ENCODE measurements at places on chromosomes 7 and 10.

DNA sequence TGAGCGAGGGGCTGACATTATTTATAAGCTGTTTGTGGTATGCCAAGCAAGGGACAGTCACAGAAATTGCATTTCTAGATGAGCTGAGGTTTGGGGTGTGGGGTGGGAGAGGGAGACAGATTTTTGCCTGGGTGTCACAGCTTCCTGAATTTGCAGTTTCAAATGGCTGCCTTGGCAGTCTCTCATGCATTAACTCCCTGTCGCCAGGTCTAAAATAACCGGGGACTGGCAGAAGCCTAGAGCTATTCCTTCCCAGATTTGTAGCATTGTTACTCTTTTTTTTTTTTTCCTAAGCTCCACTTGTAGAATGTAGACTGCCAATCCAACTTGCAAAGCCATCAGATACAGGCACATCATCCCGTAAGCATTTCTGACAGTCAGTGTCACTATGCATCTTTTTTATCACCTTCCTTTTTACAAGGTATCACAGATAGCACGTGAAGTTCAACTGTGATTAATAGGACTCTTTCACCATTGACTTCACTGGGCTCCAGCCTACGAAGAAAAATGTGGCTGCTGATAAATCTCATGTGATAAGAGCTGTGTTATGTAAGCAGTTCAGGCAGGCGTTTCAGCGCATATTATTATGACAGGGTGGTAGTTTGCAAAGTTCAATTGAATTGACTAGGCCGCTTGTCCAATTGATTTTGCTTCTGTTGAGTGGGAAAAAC lies 130.7 kb upstream of the CELF2 start:
- no peak for DNase-seq

GRCh38 chr10:3468919-3469638 lies 296.5 kb upstream of the PITRM1 start:
- DNase-seq: no peak

GRCh38 chr10:132443983-132444876 lies 47.2 kb downstream of the PWWP2B start:
- DNase-seq: no peak

GRCh38 chr7:30697719-30698460 lies 15.6 kb upstream of the CRHR2 start:
- no peak for DNase-seq

DNA sequence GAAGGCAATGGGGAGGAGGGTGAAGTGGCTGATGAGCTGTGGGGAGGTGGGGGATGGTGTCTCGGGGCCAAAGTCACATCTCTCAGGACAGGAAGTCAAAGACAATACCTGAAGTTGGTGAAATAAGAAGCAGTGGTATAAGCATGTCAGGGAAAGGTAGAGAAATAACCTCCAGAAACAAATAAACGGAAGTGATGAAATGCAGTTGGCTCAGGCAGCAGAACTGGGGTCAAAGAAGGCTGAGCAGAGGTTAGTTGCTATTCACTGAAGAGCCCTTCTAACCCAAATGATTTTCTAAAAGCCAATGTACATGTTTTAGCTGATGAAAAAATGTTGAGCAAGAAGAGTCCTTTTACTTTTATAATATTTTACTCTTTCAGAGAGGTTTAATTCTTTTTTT lies 78.6 kb upstream of the ADRB1 start:
- no peak for DNase-seq

DNA sequence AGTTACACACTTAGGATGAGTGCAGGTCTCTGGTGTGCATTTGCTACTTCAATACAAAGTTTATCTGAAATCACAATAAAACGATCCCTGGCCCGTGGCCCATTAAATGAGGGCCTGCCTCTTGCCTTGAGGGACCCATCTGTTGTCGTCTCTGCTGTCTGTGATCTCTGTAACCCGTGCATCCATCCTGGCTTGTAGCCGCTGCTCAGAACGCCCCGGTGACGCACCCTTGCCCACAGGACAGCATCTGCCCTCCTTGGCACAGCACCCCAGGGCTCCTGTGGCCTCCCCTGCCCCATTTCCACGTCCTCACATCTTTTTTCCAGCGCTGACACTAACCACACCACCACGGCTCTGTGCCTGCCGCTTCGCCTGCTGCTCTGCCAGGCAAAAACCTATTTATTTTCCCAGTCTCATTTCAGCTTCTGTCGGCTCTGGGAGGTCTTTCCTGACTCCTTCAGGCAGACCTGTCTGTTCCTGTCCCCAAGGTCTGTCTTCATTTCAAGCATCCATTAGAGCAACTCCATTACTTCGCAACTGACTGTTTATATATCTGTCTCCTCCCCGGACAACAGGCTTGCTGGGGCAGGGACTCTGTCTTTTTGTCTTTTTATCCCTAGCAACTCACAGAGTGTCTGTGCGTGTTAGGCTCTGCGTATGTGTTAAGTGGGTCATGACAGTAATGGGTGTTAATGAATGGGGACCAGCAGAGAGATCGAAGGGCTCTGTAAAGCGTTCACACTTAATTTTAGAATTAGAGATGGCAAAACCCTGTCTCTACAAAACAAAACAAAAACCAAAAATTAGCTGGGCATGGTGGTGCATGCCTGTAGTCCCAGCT lies 16.4 kb downstream of the CARD11 start:
- no peak for DNase-seq

DNA sequence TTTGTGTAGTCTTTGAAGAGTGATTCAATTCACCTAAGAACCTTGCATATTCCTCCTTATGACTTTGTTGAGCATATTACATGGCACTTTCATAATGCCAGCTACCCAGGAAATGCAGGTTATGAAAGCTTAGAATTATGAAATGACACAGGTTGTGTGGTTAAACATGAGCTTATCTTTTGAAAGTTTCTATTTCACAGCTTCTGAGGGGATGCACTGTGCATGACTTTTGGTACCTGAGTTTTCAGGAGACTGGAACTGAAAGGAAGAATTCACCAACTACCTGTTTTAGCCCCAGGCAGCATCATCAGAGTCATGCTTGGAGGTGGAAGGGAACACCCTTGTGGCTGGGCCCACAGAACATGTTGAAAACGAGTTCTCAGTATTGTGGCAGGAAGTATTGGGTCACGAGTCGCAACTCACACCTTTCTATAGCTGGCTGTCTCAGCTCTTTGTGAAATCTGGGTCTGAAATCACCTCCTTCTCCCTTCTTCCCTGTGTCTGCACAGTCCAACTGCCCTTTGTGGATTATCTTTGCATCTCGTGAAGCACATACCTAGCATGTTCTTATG lies 228.2 kb downstream of the PTEN start:
- peak; percentile 9 for DNase-seq

DNA sequence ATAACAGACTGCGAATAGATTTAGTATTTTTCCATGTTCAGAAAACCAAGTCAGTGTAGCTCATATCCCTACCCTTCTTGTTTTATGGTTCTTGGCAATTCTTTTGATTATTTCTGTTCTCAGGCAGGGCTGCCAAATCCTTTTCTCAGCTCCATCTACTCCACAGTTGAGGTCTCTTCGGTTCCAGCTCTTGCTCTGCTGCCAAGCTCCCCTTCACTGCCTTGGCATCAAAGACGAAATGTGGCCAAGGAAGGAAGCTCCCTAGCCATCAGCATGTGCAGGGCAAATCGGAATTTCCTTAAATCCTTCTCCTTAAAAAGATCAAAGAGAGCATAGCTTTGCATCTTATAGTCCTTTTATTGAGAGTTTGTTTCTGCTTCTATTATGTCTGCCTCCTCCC lies 116.4 kb upstream of the NOBOX start:
- DNase-seq: no peak

DNA sequence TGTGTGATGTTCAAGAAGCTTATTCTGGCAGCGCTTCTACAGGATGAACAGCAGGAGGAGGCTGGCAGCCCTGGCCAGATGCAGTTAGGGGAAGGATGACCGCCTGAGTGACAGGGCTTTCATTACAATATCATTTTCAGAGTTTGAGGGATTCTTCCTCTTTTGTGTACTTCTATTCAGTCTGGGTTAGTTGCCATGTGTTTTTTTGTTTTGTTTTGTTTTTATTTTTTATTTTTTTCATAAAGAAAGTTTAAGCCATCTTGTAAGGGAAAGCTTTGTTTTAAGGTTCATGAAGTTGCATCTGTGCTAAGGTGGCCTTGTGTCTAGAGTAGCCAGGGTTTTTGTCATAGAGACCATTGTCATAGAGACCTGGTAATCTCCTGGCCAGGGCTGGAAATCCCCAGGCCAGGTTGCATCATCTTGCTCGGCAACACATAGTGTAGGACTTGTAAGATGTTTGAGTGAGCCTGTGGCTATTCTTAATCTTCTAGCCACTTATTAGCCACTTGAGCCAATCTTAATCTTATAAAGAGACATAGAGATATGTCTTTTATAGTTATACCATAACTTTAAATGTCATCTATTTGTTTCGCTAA lies 230.5 kb upstream of the TMEM229A start:
- DNase-seq: no peak

DNA sequence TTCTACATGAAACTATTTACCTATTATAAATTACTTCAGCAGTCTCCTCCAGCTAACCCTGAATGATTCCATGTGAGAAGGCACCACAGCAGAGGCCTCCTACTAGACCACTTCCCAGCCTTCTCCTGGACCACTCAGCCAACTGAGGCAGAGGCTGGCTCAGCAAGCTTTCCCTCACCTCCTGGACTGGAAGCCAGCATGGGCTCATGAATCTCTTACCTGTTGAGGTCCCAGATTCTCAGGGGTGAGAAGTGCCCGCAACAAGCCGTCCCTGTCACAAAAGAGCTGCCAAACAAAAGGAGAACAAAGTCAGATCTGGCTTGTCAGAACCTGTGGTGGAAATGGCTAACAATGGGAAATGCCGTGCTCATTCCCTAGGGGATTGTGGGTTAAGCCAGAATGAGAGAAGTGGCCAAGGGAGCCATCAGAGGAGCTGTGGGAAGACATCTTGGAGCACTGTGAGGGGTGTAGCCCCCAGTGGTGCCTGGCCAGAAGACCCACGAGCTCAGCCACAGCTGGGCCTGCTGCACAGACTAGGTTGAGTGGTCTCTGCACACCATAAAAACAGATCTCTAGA lies 36.5 kb downstream of the DPCD start:
- no peak for DNase-seq

DNA sequence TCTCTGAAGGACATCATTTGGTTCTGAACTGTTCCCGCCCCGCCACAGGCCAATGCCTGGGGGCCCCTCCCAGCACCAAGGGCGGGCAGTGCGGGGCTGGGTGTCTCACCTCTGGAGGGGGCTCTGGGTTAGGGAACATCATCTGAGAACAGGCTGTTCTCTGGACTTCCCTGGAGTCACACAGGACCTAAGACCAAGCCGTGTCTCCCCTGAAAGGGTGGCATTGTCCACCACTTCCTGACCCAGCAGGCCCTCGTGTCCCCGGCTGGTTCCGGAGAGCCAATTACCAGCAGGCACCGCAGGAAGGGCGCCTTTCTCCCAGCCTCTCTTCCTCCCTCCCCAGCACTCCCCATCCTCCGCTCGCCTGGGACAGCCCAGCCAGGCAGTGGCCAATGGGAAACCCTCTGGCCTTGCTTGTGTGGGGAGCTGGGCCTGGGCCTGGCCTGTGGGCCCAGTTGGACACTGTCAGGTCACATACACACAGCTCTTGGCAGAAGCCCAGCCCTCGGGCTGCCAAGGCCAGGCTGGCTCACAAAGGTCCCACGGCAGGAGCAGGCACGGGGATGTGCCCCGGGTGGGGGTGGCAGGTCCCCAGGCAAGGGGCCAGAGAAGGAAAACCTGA lies 119.5 kb downstream of the SPDYE5 start:
- DNase-seq: no peak

DNA sequence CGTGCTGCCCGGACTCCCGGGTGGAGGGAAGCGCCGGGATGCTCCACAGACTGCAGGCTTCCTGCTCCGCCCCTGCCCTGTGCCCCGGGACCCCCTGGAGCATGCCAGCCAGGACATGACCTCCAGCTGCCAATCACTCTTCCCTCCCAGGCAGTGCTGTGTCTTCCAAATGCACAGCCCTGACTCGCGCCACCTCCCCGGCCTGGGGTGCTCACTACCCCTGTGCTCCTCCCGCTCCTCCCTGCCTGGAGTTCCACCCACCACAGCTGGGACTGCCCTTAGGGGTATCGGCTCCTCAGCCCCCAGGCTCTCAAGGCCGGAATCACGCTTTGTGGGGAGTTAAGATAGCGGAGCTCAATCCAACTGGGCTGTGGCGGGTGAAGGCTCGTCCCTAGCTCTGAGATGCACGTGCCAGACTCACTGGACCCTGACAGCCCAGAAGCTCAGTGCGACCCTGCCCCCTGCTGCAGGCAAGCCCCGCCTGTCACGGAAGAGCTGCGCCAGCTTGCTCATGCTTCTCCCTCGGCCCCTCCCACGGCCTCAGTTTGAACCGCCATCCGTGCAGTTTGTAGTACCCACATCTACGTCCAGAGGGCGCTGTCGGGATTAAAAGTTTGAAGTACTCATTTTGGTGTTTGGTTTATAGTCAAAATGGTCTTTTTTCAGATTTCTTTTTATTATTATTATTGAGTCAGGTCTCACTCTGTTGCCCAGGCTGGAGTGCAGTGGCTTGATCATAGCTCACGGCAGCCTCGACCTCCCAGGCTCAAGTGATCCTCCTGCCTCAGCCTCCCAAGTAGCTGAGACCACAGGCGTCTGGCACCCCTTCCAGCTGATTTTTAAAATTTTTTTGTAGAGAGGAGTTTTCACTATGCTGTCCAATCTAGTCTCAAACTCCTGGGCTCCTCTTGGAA lies 142.5 kb upstream of the TCERG1L start:
- DNase-seq: peak; percentile 30

DNA sequence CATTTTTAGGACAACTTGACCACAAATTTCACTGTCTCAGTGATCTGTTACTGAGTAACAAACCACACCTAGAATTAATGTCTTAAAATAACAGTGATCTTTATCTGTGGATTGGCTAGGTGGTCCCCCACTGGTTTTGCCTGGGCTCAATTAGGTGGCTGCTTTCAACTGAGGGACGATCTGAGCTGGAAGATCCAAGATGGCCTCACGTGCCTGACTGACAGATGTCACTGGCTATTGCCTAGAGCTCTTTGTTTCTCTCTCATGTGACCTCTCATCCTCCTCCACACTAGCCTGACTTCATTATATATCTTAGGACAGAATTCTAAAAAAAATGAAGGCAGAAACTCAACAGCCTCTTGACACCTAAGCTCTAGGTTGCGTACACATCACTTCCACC lies 59.7 kb downstream of the HACD1 start:
- DNase-seq: no peak

DNA sequence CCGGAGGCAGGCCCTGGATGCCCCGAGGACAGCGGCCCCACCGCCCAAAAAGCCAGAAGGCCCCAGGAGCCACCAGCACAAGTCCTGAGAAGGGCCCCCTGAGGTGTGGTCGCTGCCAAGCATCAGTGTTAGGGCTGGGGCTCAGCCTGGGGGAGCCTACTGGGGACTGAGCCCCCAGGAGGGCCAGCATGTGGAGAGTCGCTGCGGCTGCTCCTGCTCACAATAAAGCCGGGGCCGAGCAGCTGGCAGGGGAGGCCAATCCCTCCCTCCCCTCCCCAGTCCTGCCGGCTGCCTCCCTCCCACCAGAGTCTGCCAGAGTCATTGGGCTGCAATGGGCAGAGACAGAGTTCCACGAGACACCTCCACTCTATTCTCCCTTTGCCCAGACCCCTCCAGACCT lies 3.1 kb upstream of the ASIC3 start:
- DNase-seq: no peak

Measured in activated naive CD4-positive, alpha-beta T cell (primary cell).